ENCODE measurements at places on chromosomes 11 and 22.
A peak's percentile ranks its signal among the peaks of the same experiment; 100 is the strongest.

- H3K4me1 ChIP-seq = peaks cover 39% of the 10 kb centered on the region
- no peak for DNase-seq
- peaks cover 31% of the 10 kb centered on the region for H3K36me3 ChIP-seq
These were observed 414 bp upstream of the MIEF1 start for GRCh38 chr22:39501644-39502108.

- peak; percentile 68 for DNase-seq
- H3K27ac ChIP-seq = no peak overlapping the region
- H3K27me3 ChIP-seq = no peaks in the 10 kb centered on the region
- no peaks in the 10 kb centered on the region for H3K36me3 ChIP-seq
These were observed 26.4 kb downstream of the LRFN4 start for GRCh38 chr11:66883016-66883965.

DNA sequence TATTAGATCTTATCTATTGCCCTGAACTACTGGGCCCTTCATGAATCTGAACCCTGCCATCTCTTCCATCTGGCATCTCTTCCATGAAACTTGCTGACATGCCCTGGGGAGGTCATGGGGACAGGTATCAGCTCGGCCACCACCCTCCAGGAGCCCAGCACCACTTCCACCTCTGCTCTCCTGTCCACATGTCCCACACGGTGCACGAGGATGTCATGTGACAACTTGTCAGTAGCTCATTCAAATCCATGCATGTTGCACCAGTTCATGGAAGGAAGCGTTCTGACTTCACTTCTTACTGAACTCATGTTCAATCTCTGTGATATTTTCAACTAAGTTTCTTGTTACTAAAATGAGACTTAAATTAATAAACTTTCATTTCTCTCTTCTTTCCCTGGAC lies 16.6 kb downstream of the YPEL1 start:
- no peak overlapping the region for H3K27ac ChIP-seq
- no peak for DNase-seq
- no peaks in the 10 kb centered on the region for H3K27me3 ChIP-seq

DNA sequence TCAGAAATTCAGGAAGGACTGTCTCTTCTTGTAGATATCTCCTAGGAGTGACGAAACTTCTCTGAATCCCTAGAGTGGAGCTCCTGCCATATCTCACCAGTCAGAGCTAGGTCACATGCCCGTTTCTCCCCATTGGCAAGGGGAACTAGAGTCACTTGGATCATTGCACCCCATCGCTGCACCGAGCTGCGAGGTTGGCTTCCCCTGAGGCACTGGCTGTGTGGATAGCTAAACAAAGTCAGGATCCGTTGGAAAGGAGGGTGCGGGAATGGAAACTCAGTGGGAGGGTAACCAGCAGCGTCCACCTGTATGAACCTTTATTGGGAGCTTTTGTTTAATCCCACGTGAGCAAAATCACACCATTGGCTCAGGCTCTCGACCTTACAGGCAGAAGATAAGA lies 283.8 kb downstream of the BRD1 start:
- no peaks in the 10 kb centered on the region for H3K4me1 ChIP-seq
- H3K4me3 ChIP-seq = no peak overlapping the region
- DNase-seq = no peak
- no peak overlapping the region for H3K27ac ChIP-seq

DNA sequence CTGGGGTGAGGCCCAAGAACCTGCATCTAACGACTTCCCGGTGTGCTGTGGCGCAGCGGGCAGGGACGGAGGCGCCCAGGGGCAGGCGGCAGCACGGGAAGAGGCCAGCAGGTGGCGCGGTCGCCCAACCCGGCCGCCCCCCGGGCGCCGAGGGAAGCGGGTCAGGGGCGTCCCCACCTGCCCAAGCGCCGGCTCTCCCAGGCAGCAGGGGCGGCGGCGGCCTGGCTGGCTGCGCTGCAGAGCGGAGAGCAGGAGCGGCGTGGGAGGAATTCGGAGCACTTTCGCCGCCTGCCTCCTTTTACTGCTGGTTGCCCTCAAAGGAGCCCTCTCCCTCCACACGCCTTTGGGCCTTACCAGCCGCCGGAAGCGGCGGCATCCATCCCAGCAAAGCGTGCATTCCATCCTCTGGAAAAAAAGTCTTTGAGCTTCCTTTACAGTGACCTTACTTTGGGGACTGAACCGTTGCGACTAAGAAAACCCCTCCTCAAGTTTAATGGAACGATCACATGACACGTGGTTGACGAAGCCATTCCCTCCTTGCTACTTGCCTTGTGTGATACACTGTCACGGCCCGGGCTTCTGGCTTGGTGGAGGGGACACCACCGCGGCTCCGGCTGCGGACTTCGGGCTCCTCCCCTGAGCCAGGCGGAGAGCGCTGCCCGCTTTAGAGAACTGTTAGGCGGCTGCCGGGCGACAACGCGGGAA lies 106.8 kb upstream of the CLMP start:
- H3K27ac ChIP-seq = peak overlapping the region; percentile 59
- H3K4me1 ChIP-seq = peaks cover 47% of the 10 kb centered on the region
- H3K4me3 ChIP-seq = peak overlapping the region; percentile 56

GRCh38 chr11:75823415-75823814 lies 8.4 kb downstream of the UVRAG start:
- no peak overlapping the region for H3K4me3 ChIP-seq
- peaks cover 22% of the 10 kb centered on the region for H3K36me3 ChIP-seq
- DNase-seq = no peak

DNA sequence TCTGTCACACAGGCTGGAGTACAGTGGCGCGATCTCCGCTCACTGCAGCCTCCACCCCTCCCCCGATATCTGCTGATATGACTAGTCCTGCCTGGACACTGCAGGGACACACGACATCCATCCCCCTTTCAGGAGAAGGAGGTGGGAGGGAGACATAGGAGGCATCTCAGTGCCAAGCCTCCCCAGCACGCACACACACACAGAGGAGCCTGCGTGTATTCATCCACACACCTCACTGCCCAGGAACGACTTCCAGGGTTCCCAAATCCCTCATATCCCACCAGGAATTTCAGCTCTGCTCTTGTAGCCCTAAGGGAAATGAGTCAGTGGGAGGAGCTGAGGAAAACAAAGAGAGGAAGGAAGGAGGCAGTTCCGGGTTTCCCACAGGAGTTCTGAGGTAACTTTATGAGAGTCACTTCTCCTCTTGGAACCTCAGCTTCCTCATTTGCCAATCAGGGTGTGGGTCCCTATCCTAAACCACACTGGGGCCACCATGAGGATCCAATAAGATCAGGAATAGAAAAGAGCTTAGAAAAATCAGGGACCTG lies 37.2 kb upstream of the ACER3 start:
- no peak for DNase-seq
- H3K4me3 ChIP-seq = no peak overlapping the region
- H3K36me3 ChIP-seq = peaks cover 13% of the 10 kb centered on the region
- H3K27me3 ChIP-seq = peaks cover 5% of the 10 kb centered on the region
- peaks cover 30% of the 10 kb centered on the region for H3K4me1 ChIP-seq

DNA sequence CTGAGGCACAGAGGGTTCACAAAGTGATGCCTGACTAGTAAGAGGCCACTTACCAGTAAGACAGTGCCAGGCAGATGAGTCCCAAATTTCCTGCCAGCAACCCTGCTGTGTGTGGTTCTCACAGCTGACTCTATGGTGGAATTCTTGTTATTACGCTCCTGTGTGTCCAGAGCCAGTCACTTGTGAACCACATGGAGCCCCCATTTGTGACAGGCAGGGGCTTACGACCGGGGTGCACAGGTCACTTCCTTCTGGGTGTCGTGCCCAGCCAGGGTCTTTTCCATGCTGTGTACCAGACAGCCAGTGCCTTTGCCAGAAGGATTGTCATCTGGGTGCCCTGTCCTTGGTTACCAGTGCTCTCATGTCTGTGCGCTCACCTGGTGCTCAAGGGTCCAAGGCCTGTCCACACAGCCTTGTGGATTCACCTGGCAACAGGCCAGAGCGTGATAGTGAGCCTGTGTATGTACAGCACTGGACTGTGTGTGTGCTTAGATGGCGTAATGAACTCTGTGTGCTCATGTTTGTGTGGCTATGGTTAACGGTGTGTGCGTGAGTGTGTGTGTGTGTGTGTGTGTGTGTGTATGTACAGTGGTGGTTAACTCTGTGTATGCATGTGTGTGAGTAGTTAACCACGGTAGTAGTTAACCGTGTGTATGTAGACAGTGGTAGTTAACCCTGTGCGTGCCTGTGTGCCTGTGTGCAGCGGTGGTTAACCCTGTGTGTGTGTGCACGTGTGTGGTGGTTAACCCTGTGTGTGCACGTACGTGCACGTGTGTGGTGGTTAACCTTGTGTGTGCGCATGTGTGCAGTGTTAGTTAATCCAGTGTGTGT lies 18.6 kb downstream of the GRAMD4 start:
- H3K4me1 ChIP-seq = no peaks in the 10 kb centered on the region
- H3K4me3 ChIP-seq = no peak overlapping the region
- no peaks in the 10 kb centered on the region for H3K27me3 ChIP-seq
- H3K36me3 ChIP-seq = no peaks in the 10 kb centered on the region

DNA sequence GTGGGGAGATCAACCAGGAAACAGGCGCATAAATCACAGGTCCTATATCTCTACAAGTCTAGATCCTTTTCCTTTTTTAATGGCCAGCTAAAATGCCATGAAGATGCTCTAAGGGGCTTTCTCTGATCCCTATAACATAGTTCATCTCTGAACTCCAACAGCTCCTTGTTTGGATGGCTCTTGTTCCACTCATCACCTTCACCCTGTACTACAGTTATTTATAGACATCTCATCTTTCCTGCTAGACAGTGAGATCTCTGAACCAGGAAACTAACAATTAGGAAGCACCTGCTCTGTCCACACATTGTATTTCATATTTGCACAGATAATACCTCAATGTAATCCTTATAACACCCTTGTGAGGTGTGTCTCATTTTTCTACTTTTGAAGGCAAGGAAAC lies 31.6 kb downstream of the KCNA4 start:
- H3K4me1 ChIP-seq = no peaks in the 10 kb centered on the region
- no peak overlapping the region for H3K4me3 ChIP-seq
- no peaks in the 10 kb centered on the region for H3K36me3 ChIP-seq

GRCh38 chr11:118645066-118645715 lies 34.3 kb downstream of the TREH start:
- H3K36me3 ChIP-seq = no peaks in the 10 kb centered on the region
- DNase-seq = no peak
- H3K4me3 ChIP-seq = no peak overlapping the region
- peaks cover 1% of the 10 kb centered on the region for H3K27me3 ChIP-seq
- no peak overlapping the region for H3K27ac ChIP-seq

DNA sequence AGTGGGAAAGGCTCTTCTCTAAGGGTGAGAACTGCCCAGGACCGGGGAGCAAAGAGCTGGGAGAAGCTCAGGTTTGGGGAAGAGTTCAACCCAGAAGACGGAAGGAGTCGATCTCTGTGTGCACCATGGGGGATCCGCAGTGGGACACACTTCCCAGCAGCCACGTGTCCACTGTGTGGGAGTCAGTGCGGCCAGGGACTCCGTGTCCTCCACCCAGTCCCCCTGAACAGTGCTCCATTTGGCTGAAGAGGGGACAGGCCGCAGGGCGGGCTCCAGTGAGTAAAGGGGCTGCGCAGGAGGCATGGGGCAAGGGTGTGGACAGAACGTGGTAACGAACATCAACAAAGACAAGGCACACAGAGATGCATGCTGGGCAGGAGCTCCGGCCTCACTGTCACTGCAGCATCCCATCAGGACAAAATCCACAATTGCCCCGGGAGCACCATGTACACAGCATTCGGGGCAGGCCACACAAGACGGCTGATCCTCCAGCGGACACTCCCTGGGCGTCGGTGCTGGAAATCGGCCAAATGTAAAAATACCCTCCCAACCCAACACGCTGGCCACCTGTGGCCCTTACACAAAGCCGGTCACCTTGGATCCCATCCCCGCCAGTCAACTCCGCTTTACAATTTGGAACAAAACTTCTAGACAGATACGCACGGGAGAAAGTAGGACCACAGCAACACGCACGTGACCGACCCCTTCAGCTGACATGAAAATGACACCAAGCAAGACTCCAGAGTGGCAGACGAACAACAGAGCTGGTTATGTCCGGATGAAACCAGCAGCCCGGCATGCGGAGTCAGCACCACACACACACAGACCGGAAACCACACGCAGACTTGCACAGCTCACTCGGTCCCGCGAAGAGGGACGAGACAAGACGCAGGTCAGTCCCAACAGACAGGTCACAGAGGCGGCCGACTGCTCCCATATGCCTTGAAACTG lies 366.8 kb downstream of the SHANK2 start:
- H3K4me1 ChIP-seq = no peaks in the 10 kb centered on the region
- no peak for DNase-seq
- no peak overlapping the region for H3K4me3 ChIP-seq
- no peaks in the 10 kb centered on the region for H3K36me3 ChIP-seq

- no peak for DNase-seq
- peaks cover 16% of the 10 kb centered on the region for H3K27me3 ChIP-seq
- peaks cover 18% of the 10 kb centered on the region for H3K4me1 ChIP-seq
- H3K36me3 ChIP-seq = no peaks in the 10 kb centered on the region
- no peak overlapping the region for H3K4me3 ChIP-seq
- no peak overlapping the region for H3K27ac ChIP-seq
These were observed 10.9 kb downstream of the USP2 start for GRCh38 chr11:119370486-119371046.

DNA sequence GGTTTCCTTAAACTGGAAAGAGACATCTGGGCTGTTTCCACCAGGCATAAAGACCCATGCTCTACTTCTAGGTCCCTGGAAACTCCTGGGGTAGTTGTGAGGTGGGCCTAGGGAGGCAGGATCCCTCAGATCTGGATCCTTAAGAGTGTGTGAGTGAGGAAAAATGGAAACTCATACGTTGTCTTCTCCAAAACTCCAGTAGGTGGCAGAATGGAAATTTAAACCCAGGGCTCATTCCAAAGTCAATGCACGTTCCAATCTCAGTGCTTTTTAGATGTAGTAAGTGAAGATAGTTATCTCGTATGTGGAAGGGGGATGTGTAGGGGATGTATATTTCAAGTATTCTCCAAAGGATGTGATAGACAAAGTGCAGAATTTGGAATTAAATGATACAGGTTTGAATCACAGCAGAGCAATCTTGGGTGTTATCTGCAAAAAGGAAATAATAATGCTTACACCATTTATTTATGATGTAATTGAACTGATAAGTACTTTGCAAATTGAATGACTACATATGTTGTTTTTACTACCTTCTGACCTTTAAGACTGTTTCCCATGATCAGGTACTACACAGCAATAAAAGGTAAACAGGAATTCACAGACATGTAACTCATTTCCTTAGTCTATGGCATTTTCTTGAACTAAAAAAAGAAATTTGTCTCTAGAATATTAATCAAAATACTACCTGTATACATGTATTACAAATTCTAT lies 13.1 kb upstream of the MMP1 start:
- H3K27ac ChIP-seq = no peak overlapping the region
- H3K27me3 ChIP-seq = peaks cover 5% of the 10 kb centered on the region
- H3K4me1 ChIP-seq = no peaks in the 10 kb centered on the region
- no peaks in the 10 kb centered on the region for H3K36me3 ChIP-seq
- no peak overlapping the region for H3K4me3 ChIP-seq
- no peak for DNase-seq

- DNase-seq = peak; percentile 35
- no peaks in the 10 kb centered on the region for H3K27me3 ChIP-seq
- H3K27ac ChIP-seq = peak overlapping the region; percentile 77
- H3K4me3 ChIP-seq = peak overlapping the region; percentile 90
- H3K36me3 ChIP-seq = peaks cover 22% of the 10 kb centered on the region
- H3K4me1 ChIP-seq = peaks cover 79% of the 10 kb centered on the region
These were observed 1.8 kb downstream of the SIK3 start for GRCh38 chr11:117096201-117096991.

All from activated CD4-positive, alpha-beta memory T cell treated with anti-CD3 and anti-CD28 coated beads, Interleukin-2, amount 10 ng/mL, durations not matched to agents 7 days and 5 days (primary cell).